ENCODE measurements at places on chromosomes 1 and 21.

DNA sequence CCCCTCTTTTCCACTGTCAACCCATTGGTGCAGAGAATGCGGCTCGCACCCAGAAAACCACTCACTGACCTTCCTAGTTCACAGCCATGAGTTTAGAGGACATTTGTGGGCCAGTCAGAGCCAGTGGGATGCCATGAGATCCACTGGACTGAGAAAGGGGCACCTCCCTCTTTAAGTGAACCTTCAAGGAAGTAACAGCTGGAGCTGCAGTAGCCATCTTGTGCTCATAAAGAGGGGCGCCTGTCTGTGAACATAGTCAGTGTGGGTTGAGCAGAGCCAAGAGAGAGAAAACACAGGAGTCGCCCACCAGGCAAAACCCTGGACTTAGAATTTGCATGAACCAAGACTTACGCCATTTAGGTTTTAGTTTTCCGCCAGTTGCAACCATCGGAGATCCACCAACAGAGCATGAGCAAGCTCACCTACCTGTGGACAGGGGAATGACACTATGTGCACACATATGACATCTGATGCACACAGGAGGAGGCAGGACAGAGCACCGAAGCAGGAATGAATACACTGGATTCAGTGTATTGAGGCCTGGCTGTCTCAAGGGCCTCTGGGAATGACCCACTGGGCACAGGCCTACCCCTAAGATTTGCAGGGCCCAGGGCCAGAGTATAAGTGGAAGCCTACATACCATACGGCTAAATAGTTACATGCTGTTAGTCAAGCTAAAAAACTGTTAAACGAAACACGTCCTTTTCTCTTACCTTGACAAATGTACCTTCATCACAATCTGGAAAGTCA lies 151.6 kb downstream of the GRIK3 start:
- DNase-seq: peak; percentile 87

GRCh38 chr1:103497404-103497803 lies 28.1 kb upstream of the RNPC3 start:
- DNase-seq: no peak

GRCh38 chr1:38009088-38009840 lies 3.3 kb upstream of the UTP11 start:
- DNase-seq: no peak

DNA sequence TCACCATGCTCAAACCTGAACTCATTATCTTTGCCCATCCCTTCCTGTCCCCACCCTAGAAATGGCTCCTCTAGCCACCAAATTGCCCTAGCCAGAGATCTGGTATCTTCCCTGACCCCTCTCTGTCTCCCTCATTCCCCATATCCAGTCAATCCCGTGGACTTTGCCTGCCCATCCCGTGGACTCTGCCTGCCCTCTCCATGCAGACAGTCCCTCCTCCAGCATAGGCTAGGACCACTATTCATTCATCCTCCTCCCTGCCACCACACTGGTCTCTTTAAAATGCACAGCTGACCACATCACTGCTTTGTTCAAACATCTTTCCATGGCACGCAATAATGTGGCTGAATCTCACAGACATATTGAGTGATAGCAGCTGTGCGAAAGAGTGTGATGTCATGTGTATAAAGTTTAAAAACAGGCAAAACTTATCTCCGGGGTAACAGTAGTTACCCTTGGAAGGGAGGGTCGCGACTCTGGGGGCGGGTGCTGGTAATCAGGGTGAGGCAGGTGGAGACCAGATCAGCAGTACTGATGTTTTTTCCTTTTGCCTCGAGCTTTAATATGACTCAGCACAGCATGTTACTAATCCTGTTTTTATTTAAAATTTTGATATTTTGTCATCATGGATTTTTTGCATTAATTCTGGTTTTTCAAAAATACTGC lies 4.8 kb upstream of the SLC2A1 start:
- DNase-seq: no peak

DNA sequence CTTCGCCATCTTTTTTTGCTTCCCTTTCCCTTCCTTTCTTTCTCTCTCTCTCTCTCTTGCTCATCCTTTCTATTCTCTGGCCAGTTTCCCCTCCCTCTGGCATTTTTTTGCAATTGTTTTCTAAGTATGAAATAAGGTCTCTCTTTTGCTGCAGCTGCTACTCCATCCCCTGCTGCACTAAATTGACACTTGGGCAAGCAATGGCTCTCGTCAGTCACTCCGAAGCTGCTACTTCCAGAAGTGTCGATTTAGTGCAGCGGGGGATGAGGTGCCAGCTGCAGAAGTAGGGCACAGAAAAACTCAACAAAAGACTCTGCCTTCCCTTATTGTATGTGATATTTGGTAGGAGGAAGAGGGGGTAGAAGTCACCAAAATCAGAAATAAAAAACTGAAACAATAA lies 642.3 kb downstream of the RWDD3 start:
- DNase-seq: no peak

DNA sequence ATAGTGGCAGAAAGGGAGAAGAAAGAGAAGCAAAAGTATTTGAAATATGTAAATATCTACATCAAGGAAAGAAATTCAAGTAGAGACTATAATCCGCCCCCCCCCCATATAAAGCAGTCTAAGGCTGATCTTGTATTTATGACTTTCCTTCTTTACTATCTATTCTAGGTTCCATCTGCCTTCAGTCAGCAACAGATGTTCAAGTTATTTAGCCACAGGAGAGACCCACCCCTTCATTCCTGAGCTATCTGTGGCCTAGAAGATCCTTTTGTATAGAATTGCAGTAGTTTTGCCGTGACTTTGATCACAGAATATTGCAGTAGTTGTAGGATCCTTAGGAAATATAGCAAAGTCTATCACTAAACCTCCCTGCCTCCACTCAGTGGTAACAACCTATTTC lies 10.7 kb upstream of the BSDC1 start:
- DNase-seq: no peak

DNA sequence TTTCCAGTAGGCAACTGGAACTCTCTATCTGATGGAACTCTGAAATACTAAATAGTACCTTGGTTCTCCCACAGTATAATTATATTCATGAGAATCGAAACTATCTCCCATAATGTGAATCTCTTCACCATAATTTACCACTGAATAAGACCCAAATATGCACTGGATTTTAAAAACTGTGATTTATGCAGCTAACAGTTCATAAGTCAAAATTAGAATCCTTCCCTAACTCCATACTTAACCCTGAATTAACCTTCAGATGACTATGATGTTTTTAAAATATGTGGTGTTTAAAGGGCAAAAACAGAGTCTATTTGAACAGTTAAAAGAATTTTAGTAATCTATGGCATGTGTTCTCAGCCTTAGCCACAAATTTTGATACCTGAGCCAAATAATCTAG lies 22.9 kb upstream of the SLC44A3 start:
- DNase-seq: no peak
